CD4-positive, alpha-beta T cell treated with Interleukin-15 for 4 hours (primary cell): ENCODE measurements at places on chromosomes 7 and 10.

DNA sequence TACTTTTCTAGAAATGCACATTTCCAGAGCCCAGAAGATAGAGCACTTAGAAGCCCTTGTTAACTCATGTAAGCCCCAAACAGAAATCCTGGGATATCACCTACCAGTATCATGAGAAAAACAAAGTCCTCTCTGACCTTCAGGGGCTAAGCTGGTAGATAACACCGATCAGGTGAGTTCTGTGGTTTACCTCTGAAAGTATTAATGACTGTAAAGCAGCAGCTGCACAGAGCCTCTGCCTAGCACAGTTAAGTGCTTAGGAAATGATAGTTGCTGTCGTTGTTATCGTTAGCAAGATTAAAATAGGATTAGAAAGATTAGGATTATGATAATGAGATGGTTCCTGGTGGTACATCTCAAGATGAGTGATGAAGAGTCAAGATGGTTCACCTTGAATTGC, 64.9 kb downstream of the PLXNA4 start:
- no peak for DNase-seq

DNA sequence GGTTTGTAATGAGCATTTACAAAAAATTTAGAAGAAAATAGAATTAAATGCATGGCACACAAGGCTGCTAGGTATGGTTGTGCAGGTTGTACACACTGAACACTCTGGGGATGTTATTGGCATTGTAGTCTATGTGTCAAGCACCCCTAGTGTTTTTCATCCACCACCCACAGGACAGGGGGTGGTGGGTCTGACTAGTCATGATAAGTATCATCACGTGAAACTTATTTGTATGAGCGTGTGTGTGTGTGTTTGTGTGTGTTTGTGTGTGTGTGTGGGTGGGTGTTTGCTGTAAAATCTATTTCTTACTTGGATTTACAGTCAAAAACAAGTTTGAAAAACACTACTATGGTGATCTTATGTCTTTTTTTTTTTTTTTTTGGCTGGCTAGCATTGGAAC, 66.5 kb downstream of the MAP3K8 start:
- no peak for DNase-seq

DNA sequence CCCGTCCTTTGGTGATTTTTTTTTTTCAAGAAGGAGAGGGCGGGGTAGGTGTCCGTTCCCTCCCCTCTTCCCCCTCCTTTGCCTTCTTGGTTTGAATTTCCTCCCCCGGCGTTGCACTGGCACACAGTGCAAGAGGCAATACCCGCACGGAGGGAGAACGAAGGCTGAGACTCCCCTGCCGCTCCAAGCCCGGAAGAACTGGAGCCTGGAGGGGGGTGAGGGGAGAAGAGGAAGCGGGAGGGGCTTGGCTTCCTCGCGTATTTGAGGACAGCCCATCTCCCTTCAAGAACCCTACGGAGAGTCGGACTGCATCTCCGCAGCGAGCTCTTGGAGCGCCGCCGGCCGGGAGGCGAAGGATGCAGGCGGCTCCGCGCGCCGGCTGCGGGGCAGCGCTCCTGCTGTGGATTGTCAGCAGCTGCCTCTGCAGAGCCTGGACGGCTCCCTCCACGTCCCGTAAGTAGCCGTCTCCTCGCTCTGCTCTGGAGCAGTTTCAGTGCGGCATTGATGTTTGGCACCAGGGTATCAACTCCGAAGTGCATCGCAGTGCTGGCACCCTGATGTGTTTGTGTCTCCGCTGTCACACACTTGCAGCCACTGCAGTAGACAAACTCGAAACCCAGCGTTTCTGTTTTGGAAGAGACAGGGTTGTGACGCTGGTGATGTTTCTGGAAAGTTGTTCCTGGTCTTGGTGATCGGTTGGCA, at the start of gene CNTNAP2:
Gene CNTNAP2, plus strand, starts transcription at position 281 of the 702 bp plus-strand sequence. Its CDS starts 76 bp downstream, at position 357.
- DNase-seq, result no peak

GRCh38 chr7:18889436-18889835, 228.0 kb downstream of the TWIST1 start:
- no peak for DNase-seq

GRCh38 chr7:11450281-11450680, 381.7 kb downstream of the THSD7A start:
- no peak for DNase-seq

- DNase-seq, result no peak
These were observed 38.6 kb downstream of the MAGI2 start for GRCh38 chr7:79414910-79415309.

GRCh38 chr10:82801289-82801688, 926.3 kb downstream of the NRG3 start:
- no peak for DNase-seq

DNA sequence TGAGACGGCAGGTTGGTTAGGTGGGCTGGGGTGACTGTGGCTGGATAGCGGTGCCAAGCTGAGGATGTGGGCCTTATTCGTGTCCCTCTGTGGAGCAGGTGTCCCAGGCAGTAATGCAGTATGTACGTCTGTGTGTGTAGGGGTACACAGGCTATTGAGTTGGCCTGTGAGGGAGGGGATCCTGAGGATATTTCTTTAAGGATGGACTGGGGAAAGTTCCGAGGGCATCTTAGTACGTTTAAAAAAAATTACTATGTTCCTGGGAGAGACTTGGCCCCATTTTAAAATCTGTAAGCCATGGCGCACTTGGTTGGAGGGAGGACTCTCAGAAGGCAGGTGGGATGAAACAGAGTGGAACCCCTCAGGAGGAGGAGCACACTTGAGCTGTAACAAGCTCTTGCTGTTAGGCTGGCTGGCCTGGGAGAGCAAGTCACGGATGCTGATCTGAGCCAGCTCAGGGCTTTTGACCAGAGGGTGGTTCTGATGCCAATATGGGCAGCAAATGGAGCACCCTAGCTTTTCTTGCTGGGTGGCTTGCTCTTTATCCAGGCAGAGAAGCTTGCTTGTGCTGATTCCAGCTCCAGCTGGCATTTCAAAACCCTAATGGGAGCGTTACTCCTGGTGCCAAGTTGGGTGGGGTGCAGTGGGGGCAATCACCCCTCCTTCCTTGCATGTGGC, 765 bp downstream of the WBP1L start:
- no peak for DNase-seq
